H1 (cell line): ENCODE measurements at places on chromosomes 7 and 10. TPM values are rescaled to one million over a fixed set of nuclear protein-coding genes. Genes with fewer than 3 reads are reported as not detected.

DNA sequence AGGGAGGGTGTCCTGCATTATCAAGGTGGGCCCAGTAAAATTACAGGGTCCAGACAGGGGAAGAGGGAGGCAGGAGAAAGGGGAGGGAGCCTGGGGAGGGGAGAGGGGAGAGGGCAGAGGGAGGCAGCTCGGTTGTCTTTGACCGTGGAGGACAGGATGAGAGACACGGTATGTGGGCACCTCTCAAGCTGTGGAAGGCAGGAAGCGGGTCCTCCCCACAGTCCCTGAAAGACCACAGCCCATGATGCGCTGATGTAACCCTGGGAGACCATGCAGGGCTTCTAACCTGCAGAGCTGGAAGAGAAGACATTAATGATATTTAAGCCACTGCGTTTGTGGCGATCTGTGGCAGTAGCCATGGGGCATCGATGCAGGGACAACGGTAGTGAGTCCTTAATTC, 27.2 kb upstream of the MNX1 start:
- H3K36me3 ChIP-seq = no peaks in the 10 kb centered on the region
- H3K27ac ChIP-seq = no peak overlapping the region
- peaks cover 2% of the 10 kb centered on the region; the same call in 1 of the 2 replicates for H3K27me3 ChIP-seq
- H3K4me3 ChIP-seq = no peak overlapping the region
- DNase-seq = no peak

DNA sequence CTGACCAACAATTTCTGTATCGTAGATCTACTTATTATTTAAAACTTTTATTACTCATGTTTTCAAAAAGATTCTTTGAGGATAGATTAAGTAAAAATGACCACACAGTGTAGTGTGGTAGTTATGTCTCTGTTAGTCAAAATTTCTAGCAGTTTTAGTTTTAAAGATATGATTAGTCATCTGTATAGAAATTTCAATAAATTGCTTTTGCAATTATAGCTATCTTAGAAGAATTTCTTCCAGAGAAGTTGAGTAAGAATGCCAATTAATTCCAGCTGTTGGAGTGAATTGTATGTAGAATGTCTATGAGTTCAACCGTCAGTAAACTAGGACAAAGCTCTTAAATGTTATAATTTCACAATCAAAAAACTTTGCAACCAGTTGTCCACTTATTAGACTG, 229.7 kb downstream of the CDK14 start:
- no peak overlapping the region for H3K4me3 ChIP-seq
- H3K4me1 ChIP-seq = peaks cover 2% of the 10 kb centered on the region; the same call in 1 of the 2 replicates
- no peak for DNase-seq
- no peaks in the 10 kb centered on the region for H3K27me3 ChIP-seq
- no peaks in the 10 kb centered on the region for H3K36me3 ChIP-seq

GRCh38 chr7:68964060-68964459, 634.2 kb upstream of the AUTS2 start:
- H3K27me3 ChIP-seq = no peaks in the 10 kb centered on the region
- no peaks in the 10 kb centered on the region for H3K4me1 ChIP-seq
- H3K36me3 ChIP-seq = no peaks in the 10 kb centered on the region

The DGKI gene
- 0.20 and 0.22 TPM in 2 replicates for polyA plus RNA-seq

DNA sequence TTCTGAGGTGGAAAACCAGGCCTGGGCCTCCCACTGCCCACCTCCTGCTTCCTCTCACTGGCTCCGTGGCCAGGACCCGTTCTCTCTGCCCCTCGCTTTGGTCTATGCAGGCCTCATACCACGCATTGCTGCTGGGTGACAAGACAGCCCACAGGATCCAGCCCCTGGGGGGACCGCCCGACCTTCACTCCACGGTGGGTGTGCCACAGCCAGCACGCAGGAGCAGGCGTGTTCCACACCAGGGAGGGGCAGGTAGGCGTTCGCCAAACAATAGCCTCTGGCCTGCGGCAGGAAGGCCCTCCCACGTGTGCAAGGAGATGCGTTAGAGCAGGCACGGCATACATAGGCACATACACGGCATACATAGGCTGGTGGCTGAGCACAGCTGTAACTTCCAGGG, 233.4 kb downstream of the WDR37 start:
- peaks cover 7% of the 10 kb centered on the region for H3K4me1 ChIP-seq
- DNase-seq = peak; percentile 41
- H3K4me3 ChIP-seq = no peak overlapping the region
- H3K36me3 ChIP-seq = no peaks in the 10 kb centered on the region

GRCh38 chr7:143361552-143362130, 872 bp downstream of the FAM131B start:
- DNase-seq = no peak
- H3K27ac ChIP-seq = no peak overlapping the region
- peaks cover 18% of the 10 kb centered on the region for H3K36me3 ChIP-seq
- peaks cover 4% of the 10 kb centered on the region for H3K4me1 ChIP-seq

The NPY gene
- 1.2 and 1.7 TPM in 2 replicates for polyA plus RNA-seq

GRCh38 chr7:2959103-2959680, 84.5 kb downstream of the CARD11 start:
- H3K4me1 ChIP-seq = no peaks in the 10 kb centered on the region
- H3K36me3 ChIP-seq = no peaks in the 10 kb centered on the region
- no peak for DNase-seq
- H3K4me3 ChIP-seq = no peak overlapping the region
- H3K27ac ChIP-seq = no peak overlapping the region
- H3K27me3 ChIP-seq = no peaks in the 10 kb centered on the region

- DNase-seq = no peak
- H3K4me1 ChIP-seq = no peaks in the 10 kb centered on the region
- no peaks in the 10 kb centered on the region for H3K27me3 ChIP-seq
- no peak overlapping the region for H3K27ac ChIP-seq
Measured at GRCh38 chr10:51653025-51653424, 46.4 kb downstream of the CSTF2T start.

DNA sequence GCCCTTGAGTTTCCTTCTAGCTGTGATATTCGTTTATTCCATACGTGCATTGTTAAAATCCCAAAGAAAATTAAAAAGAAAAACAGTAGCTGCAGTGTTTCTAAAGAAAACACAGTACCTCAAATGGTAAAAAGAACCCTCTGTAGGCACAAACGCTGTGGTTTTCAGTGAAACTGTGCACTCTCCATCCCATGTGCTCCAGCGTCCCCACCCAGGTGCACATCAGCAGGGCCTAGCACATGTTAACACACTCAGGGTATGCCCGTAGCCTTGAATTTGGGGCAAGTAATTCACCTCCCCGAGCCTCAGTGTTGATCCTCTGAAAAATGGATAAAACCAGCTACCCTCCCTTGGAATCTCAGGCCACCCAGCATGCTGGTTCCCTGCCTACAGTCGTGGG, 9.5 kb downstream of the SLC18A2 start:
- H3K4me3 ChIP-seq = no peak overlapping the region
- no peaks in the 10 kb centered on the region for H3K36me3 ChIP-seq
- no peak for DNase-seq
- no peaks in the 10 kb centered on the region for H3K4me1 ChIP-seq
- H3K27ac ChIP-seq = no peak overlapping the region

The OTUD1 gene
- polyA plus RNA-seq = 1.3 TPM in 2 replicates

DNA sequence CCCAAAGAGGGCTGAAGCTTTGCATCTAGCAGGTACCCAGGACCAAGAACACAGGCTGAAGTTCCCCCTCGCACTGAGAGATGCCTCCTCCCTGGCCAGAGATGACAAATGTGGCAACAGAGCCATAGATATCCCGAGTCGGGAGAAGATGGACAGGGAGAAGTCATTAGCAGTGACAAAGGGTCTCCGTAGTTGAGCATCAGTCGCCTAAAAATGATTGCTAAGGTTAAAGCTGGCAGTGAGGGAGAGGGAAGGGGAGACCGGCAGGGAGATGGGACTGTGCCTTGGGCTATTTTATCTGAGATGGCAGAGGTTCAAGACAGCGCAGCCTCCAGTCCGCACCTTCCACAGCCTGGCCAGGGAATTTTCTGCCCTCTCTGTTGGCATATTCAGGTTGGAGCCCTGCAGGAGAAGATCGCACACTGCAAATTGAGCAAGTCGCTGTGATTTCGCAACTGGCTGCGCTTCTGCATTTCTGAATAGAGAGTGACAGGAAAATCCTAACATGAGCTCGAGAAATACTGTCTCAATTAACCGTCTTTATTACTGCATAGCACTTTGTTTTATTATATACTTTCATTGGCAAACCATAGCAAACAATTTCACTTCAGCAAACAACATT, 238.9 kb upstream of the GPR26 start:
- no peak overlapping the region for H3K4me3 ChIP-seq
- H3K4me1 ChIP-seq = peaks cover 5% of the 10 kb centered on the region; the same call in 1 of the 2 replicates
- no peak overlapping the region for H3K27ac ChIP-seq
- no peak for DNase-seq
- H3K27me3 ChIP-seq = no peaks in the 10 kb centered on the region

DNA sequence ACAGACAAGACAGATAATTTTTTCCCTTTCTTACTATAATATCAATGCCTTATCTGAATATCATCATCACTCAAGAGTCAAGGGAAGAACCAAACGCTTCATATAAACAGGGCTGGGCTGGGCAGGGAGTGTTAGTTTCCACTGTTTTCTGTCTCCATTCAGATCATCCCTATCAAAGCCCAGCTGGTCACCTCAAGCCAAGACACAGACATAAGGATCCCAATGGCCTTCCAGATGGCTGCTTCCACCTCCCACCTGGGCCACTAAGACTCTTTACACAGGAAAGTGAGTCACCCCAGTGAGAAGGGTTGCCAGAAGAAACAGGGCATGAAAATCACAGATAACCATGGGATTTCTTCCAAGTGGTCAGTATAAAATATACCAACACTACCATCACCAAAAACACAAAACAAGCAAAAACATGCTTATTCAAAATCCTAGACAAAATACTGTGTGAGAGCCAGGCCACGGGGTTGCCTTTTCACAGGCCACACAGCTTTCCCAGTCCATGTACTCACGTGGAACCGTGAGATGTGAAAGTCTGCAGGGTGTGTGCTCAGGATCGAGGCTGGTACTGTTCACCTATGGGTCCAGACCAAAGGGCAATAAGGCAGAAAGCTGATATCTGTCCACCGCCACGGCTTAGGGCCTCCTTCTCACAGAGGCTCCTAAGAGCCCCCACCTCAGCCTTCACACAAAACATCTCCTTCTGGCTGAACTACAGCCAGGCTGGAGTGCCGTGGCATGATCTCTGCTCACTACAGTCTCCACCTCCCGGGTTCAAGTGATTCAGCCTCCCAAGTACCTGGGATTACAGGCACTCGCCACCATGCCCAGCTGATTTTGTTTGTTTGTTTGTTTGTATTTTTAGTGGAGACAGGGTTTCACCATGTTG, 5.7 kb downstream of the PRSS1 start:
- H3K27me3 ChIP-seq = no peaks in the 10 kb centered on the region
- no peak overlapping the region for H3K4me3 ChIP-seq
- no peaks in the 10 kb centered on the region for H3K36me3 ChIP-seq
- no peaks in the 10 kb centered on the region for H3K4me1 ChIP-seq
- DNase-seq = no peak
- H3K27ac ChIP-seq = no peak overlapping the region

The GALNT17 gene
- polyA plus RNA-seq = 37.7 and 46.6 TPM in 2 replicates

The TCERG1L gene
- polyA plus RNA-seq = 3.6 and 3.9 TPM in 2 replicates

The NAT16 gene
- polyA plus RNA-seq = 0.26 and 0.47 TPM in 2 replicates

- DNase-seq = no peak
- no peaks in the 10 kb centered on the region for H3K36me3 ChIP-seq
- no peak overlapping the region for H3K4me3 ChIP-seq
- H3K27me3 ChIP-seq = no peaks in the 10 kb centered on the region
Measured at GRCh38 chr10:78575400-78575799, 493.4 kb upstream of the ZMIZ1 start.

The GPR15LG gene
- polyA plus RNA-seq = not detected in 2 replicates

DNA sequence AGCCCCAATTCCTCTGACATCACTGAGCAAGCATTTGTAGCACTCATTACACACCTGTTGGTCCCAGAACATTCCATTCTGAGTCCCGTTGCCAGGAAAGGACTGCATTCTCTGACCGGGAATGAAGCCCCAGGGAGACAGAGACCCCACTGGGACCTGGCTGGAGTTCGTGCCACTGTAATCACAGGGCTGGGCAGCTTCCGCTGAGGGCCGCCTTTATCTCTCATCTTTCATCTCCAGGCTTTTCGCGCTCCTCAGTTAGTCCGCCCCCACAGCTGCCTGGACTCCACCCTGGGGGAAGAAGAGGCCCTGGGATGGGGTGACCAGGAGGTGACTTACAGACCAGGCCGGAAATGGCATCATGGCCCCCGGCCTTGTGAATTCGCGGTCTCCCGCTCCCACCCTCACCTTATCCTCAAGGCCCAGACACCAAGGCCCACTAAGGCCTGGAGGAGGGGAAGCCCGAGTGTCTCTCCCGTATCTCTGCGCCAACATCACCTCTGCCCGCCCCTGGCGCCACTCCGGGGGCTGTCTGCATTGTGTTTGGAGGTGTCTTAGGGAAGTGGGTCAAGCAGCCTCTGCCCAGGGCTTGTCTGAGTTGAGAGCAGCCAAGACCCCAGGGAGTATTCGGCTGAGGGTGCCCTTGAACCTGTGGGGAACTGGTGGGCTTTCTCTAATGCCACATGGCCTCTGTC, 75.4 kb downstream of the PROSER2 start:
- no peak overlapping the region for H3K27ac ChIP-seq
- H3K27me3 ChIP-seq = no peaks in the 10 kb centered on the region
- H3K36me3 ChIP-seq = no peaks in the 10 kb centered on the region
- DNase-seq = no peak
- H3K4me1 ChIP-seq = no peaks in the 10 kb centered on the region

DNA sequence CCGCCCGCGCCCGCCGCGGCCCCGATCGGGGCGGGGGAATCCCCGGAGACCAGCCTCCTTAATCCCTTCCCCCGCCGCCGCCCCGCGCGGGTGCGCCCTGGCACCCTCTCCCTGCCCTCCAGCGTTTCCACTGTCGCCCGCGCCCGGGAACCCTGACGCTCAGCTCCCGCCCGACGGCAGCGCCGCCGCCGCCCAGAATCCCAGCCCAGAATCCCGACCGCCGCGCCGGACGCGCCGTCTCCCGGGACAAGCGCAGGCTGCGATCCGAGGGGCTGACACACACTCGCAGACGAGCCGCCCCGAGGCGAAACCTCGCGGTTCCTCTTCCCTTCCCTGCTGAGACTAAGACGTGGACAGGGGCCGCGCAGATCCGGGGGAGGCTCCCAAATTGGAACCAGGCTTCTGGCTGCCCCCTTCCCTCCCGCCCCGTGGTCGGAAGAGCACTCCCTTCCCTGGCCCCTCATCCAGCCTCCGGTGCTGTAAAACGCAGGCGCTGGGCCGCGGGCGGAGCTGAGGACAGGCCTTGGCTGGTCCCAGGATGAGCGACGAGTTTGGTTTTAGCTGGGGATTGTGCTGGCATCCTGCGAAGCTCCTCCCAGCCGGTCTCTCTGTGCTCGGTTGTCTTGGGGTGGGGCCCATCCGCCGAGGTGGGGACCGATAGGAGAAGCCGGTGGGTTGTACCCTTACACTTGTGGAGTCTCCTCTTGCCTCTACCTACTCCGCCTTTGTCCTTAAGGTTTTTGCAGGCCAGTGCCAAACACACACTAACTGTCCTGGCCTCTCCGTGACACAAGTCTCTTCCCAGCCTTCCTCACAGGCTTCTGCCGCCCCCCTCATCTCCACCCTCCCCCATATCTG, 1.1 kb downstream of the MARVELD1 start:
- H3K4me3 ChIP-seq = peak overlapping the region; percentile 78
- H3K4me1 ChIP-seq = peaks cover 10% of the 10 kb centered on the region
- peak overlapping the region; percentile 77; the same call in 1 of the 2 replicates for H3K27ac ChIP-seq
- peak; percentile 84 for DNase-seq

GRCh38 chr10:84354623-84355022, 26.2 kb downstream of the CCSER2 start:
- DNase-seq = no peak
- H3K27me3 ChIP-seq = no peaks in the 10 kb centered on the region
- no peak overlapping the region for H3K4me3 ChIP-seq

GRCh38 chr7:135447748-135448147, 62.2 kb downstream of the CNOT4 start:
- no peaks in the 10 kb centered on the region for H3K4me1 ChIP-seq
- no peak overlapping the region for H3K4me3 ChIP-seq
- no peaks in the 10 kb centered on the region for H3K36me3 ChIP-seq
- H3K27me3 ChIP-seq = no peaks in the 10 kb centered on the region
- DNase-seq = no peak

The DYDC2 gene
- 0.88 and 1.5 TPM in 2 replicates for polyA plus RNA-seq
